Activated CD4-positive, alpha-beta T cell treated with anti-CD3 and anti-CD28 coated beads, Interleukin-2, amount 50 U/mL, for 48 hours (primary cell): ENCODE measurements at places on chromosomes 6 and 20.

GRCh38 chr20:39874049-39874893 is 814.8 kb downstream of the MAFB start:
- peak; percentile 23 for DNase-seq

DNA sequence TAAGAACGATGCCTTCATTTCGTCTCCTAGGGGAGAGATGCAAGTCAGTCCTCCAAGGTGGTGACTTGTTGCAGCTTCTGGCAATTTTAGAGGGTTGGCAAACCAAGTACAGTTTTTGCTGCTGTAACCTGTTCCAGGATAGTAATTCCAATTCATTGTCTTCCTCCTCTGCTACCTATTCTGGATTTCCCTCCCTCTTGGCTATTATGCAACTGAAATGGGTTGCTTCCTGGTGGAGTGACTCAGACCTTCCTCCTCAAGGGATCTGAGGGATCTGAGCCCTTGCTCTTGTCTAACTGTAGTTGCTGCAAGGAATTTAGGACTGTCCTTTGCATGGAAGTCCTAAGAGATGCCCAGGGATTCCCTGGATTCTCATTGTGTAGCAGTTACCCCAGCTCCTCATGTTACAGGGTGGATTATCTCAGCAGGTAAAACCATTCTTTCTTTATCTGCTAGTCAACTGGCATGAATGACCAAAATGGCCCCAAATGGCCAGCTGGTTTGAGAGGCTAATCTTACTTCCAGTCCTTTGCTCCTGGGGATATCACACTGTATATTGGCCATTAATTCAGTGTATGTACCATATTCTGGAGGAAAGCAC is 17.6 kb upstream of the ELMO2 start:
- no peak for DNase-seq

GRCh38 chr6:52595796-52596130 is 18.9 kb upstream of the TRAM2 start:
- DNase-seq, result no peak

DNA sequence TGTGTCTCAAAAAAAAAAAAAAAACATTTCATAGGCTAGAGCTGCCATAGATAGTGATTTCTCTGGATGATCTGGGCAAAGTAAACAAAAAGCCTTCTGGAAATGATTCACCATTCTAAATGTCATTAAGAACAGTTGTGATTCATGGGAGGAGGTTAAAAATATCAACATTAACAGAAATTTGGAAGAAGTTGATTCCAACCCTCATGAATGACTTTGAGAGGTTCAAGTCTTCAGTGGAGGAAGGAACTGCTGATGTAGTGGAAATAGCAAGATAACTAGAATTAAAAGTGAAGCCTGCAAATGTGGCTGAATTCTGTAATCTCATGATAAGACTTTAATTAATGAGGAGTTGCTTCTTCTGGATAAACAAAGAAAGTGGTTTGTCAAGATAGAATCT is 26.8 kb upstream of the MMP24 start:
- DNase-seq, result no peak

- no peak for DNase-seq
These were observed 88.1 kb downstream of the FOXC1 start for GRCh38 chr6:1697688-1698351.

DNA sequence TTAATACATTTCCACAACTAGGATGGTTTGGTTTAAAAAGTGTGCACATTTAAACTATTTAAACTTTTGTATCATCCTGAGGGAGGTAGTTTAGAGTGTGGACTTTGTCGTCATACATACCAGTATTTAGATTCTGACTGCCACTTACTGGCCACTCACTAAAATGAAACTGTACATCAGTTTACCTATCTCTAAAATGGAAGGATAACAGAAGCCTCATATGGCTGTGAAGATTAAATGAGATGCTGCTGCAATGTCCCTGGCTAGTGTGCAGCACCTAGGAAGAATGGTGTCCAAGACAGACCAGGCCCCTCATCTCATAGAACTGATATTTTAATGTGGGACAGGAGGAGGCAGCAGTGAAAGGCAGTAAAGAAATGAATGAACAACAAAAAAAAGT is 12.0 kb upstream of the PKIG start:
- no peak for DNase-seq

GRCh38 chr6:147058786-147059385 is 145.3 kb upstream of the STXBP5 start:
- no peak for DNase-seq

GRCh38 chr6:82909551-82909950 is 156.1 kb downstream of the UBE3D start:
- no peak for DNase-seq

DNA sequence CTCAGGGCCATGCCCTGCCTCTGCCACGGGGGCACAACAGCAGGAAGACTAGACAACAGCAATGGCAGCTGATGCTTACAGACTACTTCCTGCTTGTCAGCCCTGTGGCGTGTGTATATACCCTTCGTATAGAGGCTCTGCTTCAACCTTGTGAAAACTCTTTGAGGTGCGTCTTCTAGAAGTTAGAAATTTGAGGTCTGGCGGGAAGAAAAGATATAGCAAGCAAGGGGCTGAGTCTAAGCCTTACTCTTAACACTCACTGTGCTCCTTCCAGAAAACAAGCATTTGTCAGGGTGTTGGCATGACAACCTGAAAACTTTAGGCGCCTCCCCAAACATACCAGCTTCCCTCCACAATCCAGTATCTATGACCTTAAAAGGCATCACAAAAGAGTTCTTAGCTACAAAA is 33.3 kb downstream of the JPH2 start:
- DNase-seq, result peak; percentile 10

GRCh38 chr6:33936886-33937285 is 133.1 kb upstream of the MLN start:
- no peak for DNase-seq

GRCh38 chr20:34515484-34516246 is 557 bp upstream of the DYNLRB1 start:
- peak; percentile 67 for DNase-seq

DNA sequence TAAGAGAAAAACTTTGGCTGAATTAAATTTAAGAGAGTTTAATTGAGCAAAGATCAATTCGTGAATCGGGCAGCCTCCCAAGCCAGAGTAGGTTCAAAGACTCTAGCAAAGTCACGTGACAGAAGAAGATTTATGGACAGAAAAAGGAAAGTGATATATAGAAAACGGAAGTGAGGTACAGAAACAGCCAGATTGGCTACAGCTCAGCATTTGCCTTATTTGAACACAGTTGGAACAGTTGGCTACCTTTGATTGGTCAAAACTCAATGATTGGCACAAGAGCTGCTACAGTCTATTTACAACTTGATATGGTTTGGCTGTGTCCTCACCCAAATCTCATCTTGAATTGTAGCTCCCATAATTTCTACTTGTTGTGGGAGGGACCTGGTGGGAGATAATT is 102.6 kb downstream of the PLG start:
- no peak for DNase-seq

- no peak for DNase-seq
These were observed 7.6 kb downstream of the TFAP2C start for GRCh38 chr20:56636716-56637115.

DNA sequence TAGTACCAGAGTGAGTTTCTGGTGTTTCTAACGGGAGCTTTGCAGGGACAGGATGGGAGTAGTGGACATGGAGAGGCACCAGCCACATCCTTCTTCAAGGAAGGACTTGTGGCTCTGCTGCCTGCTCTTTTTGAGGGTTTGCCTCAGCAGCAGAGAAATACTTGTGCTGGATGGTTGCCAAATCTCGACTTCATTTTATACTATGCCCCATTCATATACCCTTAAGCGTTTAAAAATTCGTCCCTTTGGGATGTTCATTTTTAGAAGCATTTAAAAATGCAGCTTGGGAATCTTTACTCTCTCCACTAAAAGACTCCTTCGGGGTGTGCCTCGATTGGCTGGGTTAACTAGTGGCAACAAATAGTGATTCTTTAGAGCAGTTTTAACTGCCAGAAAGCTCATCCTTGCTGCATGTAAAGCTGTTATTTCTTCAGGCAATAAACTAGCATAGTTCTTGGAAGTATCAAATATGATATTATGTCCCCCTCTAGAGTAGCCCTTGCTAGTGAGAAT is 126.5 kb upstream of the B3GAT2 start:
- DNase-seq, result no peak
